NCI-H1105 (cell line): ENCODE measurements at places on chromosomes 6 and 20.

DNA sequence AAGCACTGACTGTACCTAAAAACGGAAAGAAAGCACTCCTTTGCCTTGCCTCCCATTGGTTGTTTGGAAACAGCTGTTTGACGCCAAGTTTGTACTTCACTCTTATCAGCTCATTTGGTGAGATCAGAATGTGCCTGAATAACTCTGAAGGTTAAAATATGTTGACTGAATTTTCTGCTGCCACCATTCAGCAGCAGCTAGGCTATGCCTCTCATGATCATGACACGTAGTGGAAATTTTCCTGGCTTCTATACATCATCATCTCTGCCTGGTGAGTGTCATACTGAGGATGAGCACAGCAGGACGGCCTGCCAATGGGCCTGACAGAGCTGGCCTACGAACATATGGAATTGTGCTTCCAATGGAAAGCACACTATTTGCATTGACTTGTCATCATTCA lies 704.9 kb upstream of the CITED2 start:
- DNase-seq: no peak

- DNase-seq: no peak
Observed at GRCh38 chr20:51586005-51586440, 43.5 kb upstream of the NFATC2 start.

DNA sequence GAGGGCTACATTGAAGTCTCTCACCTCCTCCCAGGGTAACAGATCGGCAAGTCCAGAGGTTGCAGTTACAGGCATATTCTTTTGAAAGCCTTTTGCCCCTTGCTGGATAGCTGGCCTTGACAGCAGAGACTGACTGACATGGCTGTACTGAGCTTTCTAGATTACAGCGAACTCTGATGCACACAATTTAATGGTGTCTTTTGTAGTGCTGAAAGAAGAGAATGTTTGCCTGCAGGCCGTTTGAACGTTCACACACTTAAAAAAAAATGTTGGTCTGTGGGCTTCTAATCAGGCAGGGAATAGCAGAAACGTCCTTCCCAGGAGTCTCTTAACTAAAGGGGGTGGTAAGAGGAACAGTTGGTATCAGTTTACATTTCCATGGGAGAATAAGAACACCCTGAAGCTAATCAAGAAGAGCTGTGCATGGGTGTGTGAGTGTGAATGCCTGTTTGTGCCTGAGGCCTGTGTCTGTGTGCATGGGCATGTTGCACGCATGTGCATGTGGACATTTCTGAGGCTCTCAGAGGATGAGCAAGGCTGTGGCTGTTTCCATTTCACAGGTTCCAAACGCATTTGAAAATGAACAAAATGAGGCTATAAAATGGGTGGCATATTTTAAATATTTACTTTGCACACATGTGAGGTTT lies 213.9 kb upstream of the SSTR4 start:
- DNase-seq: no peak

DNA sequence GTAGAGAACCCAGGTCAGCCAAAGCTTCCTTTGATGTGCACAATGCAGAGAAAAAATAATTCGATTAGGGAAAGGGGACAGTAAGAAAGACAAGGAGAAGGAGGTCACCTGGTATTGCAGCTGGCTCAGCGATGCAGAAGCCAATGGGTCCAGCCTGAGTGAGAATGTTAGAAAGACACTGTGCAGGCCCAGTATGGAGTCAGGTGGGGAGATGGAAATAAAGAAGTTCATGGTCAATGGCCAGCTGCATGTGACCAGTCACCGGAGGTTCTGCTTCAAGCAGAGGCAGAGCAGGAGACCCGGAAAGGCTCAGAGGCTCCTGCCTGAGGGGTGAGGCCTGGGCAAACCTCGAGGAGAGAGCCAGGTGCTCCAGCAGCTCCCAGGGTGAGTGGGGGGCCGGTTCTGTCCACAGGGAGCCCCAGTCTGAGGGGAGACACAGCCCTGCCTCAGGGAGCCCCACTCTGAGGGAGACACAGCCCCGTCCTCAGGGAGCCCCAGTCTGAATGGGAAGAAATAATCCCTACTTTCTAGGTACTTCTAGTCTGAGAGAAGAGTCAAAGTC lies 51.3 kb downstream of the LRFN2 start:
- DNase-seq: no peak

DNA sequence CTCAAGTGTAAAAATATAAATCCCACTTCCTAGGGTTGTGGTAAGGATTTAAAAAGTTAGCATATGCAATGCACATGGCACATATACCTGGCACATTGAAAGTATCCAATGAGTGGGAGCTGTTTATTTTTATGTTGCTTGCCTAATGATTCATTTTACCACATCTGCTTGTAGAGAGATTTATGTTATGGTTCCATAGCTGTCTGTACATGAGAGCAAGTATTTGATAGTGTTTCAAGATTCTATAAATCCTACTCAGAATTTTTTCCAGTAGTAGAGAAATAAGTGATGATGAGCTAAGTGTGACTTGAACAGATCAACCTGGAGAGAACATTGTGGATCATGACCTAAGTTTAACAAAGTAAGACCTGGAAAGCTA lies 125.3 kb upstream of the SPTLC3 start:
- no peak for DNase-seq

GRCh38 chr6:129662406-129662766 lies 47.6 kb downstream of the ARHGAP18 start:
- no peak for DNase-seq

- no peak for DNase-seq
Observed at GRCh38 chr6:24972311-24972958, 36.7 kb upstream of the RIPOR2 start.

DNA sequence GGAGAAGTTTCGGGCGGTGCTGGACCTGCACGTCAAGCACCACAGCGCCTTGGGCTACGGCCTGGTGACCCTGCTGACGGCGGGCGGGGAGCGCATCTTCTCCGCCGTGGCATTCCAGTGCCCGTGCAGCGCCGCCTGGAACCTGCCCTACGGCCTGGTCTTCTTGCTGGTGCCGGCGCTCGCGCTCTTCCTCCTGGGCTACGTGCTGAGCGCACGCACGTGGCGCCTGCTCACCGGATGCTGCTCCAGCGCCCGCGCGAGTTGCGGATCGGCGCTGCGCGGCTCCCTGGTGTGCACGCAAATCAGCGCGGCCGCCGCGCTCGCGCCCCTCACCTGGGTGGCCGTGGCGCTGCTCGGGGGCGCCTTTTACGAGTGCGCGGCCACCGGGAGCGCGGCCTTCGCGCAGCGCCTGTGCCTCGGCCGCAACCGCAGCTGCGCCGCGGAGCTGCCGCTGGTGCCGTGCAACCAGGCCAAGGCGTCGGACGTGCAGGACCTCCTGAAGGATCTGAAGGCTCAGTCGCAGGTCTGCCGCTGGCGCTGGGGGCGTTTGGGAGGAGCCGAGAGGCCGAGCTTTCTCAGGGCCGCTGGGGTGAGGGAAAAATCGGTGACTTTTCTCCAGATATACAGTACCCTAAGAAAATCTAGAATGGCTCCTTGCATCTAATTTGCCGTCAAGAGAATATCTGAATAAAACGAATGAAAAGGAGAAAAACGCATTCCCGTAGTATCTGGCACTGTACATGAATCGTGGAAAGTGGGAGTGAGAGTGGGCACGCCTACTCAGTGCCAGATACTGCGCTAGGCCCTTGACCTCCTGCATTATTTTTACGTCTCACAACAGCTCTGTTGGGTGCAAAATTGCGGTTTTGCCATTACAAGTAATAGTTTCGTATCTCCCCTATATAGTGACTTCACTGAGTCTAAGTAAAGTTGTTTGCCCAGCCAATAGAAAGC lies 1.0 kb downstream of the CALHM6 start:
- no peak for DNase-seq

DNA sequence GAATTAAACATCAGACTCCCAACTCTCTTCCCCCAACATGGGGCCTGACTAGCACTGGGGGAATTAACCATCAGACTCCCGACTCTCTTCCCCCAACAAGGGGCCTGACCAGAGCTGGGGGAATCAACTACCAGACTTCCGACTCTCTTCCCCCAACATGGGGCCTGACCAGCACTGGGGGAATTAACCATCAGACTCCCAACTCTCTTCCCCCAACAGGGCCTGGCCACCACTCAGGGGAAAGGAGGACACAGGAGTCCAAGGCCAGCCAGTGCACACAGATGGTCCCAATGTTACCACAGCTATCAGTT lies 13.1 kb downstream of the CST7 start:
- DNase-seq: no peak

GRCh38 chr20:1266167-1266973 lies at the start of gene SNPH:
Gene SNPH (plus strand): TSS chr20:1266294. CDS start chr20:1296240, 29,946 bp downstream.
- peak; percentile 70 for DNase-seq

DNA sequence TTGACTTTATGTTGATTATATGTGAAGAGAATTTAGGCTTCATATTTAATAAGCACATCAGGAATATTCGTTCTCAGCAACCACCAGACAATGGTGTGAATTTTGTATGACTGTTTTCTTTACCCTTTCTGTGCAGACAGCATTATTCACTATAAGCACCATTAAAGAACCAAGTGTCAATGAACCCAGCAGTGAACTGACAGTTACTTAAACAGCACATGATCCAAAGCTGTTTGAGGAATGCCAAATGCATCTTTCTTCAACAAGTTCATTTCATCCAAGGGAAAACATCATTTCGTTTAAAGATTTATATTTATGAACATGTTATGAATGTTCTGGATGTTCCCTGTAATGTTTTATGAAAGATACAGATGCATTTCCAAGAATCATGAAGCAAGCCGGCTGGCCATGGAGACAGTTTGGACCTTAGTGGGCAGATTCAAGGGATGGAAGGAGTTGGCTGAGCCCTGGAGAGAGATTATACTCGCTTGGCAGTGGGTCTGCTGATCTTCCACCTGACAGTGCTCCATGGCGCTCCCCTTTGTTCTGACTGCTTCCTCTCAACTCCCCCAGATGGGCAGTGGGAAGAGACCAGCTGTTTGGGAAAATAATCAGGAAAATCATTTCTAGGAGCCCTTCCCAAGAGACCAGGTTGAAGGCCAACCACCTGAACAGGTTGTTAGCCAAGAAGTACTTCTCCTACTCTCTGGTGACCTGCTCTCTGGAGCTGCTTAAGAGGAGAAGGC lies 326.0 kb upstream of the RSPO3 start:
- DNase-seq: no peak

DNA sequence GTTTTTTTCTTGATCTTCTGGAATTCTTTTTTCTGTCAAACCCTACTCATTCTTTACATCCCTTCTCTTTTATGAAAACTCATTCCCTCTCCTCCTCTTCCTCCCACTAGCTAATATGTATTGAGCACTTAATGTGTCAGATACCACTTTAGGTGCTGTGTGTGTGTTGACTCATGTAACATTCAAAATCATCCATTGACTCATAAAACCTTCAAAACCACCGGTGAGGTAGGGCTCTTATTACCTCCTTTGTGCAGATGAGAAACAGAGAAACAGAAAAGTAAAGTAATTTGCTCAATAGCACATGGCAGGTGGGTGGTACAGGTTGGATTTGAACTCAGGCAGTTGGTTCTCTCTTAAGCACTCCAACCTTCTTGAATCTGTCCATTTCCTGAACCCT lies 136.3 kb upstream of the NEDD9 start:
- DNase-seq: no peak

GRCh38 chr20:17391127-17391771 lies 139.9 kb downstream of the BFSP1 start:
- no peak for DNase-seq
